ENCODE measurements at places on chromosomes 12 and 14. TPM values are rescaled to one million over a fixed set of nuclear protein-coding genes. Genes with fewer than 3 reads are reported as not detected.

HEBP1 gene
- total RNA-seq = 28.7 TPM

PLEK2 gene
- 1.6 TPM for total RNA-seq

OR6C4 gene
- not detected for total RNA-seq

DNA sequence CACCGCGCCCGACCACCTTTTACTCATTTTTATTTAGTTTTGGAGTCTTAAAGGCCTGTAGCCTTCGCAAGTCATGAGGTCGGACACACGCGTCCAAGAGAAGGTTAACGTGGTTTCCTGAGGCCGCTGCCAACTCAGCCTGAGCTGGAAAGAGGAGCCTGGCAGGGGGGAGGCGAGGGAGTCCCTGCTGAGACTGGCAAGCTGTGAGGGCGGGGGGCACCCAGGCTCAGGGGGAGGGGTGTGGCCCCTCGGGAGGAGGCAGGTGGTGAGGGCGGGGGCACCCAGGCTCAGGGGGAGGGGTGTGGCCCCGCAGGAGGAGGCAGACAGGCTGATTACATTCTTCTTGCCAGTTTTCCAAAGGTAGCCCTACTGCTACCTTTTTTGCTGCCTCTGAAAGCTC lies 143.2 kb downstream of the PIWIL1 start:
- no peak overlapping the region for H3K27ac ChIP-seq
- no peak overlapping the region for H3K4me3 ChIP-seq
- H3K4me1 ChIP-seq = no peaks in the 10 kb centered on the region
- H3K36me3 ChIP-seq = no peaks in the 10 kb centered on the region
- peak; percentile 63 for DNase-seq

DNA sequence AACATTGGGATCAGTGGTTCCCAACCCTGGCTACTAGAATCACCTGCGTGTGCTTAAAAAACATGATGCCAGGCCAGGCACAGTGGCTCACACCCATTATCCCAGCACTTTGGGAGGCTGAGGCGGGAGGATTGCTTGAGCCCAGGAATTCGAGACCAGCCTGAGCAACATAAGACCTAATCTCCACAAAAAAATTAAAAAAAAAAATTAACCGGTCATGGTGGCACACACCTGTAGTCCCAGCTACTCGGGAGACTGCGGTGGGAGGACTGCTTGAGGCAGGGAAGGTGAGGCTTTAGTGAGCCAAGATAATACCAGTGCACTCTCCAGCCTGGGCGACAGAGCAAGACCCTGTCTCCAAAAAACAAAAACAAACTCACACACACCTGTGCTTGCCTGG lies 2.0 kb downstream of the KCTD10 start:
- H3K27ac ChIP-seq = no peak overlapping the region
- peaks cover 31% of the 10 kb centered on the region for H3K36me3 ChIP-seq
- no peak for DNase-seq
- H3K27me3 ChIP-seq = no peaks in the 10 kb centered on the region

GRCh38 chr12:58764100-58764953 lies 156.0 kb downstream of the LRIG3 start:
- H3K27ac ChIP-seq = no peak overlapping the region
- DNase-seq = no peak
- H3K36me3 ChIP-seq = no peaks in the 10 kb centered on the region
- no peaks in the 10 kb centered on the region for H3K27me3 ChIP-seq

All from endodermal cell (in vitro differentiated cells).